ENCODE measurements at places on chromosomes 1 and 21. TPM values are rescaled to one million over a fixed set of nuclear protein-coding genes. Genes with fewer than 3 reads are reported as not detected.

USH2A gene
- total RNA-seq, result not detected

VSIG8 gene
- total RNA-seq, result not detected

IKBKE gene
- total RNA-seq, result 64.9 TPM

KRTAP19-7 gene
- total RNA-seq, result not detected

KMO gene
- total RNA-seq, result not detected

GRCh38 chr1:42148166-42148565, 5.0 kb upstream of the GUCA2B start:
- no peak for DNase-seq
- no peaks in the 10 kb centered on the region for H3K4me1 ChIP-seq
- H3K36me3 ChIP-seq, result no peaks in the 10 kb centered on the region
- H3K27me3 ChIP-seq, result no peaks in the 10 kb centered on the region
- H3K27ac ChIP-seq, result no peak overlapping the region

DNA sequence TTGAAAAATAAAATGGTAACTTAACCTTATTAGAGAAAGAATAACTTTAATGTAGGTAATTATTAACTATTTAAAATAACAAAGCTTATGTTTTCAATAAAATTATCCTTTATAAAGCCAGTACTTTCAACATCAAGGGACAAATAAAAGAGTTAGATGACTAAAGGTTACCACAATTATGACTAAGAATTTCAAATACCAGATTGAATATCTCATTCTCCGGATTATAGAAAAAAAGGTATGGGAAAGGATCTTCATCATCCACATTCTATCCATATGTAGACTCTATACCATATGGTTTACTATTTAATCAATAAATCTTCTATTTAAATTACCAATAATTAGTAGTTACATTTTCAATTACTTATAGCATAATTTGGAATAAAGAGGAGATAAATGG, 62.8 kb downstream of the TOR3A start:
- no peaks in the 10 kb centered on the region for H3K36me3 ChIP-seq
- no peak for DNase-seq
- H3K4me3 ChIP-seq, result no peak overlapping the region
- no peak overlapping the region for H3K27ac ChIP-seq

DNA sequence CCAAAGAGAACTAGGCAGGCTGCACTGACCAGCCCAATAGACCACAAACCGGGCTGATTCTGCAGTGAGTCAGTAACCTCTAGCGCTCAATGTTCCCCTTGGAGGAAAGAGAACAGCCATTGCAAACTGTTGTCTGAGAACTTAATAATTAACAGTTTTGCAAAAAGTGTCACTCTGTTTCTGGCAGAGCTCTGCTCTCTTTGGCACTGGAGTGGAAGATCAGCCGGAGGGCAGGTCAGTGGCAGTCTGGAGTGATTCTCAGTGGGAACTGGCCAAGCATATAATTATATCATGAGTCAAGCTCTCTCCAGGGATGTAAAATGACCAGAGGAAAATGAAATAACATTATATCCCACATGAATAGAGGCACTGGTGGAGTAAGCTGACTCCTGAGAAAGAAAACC, 238.3 kb downstream of the HLX start:
- H3K27ac ChIP-seq, result no peak overlapping the region
- H3K4me1 ChIP-seq, result no peaks in the 10 kb centered on the region
- peaks cover 1% of the 10 kb centered on the region for H3K27me3 ChIP-seq
- H3K4me3 ChIP-seq, result no peak overlapping the region
- no peaks in the 10 kb centered on the region for H3K36me3 ChIP-seq
- DNase-seq, result no peak

DNA sequence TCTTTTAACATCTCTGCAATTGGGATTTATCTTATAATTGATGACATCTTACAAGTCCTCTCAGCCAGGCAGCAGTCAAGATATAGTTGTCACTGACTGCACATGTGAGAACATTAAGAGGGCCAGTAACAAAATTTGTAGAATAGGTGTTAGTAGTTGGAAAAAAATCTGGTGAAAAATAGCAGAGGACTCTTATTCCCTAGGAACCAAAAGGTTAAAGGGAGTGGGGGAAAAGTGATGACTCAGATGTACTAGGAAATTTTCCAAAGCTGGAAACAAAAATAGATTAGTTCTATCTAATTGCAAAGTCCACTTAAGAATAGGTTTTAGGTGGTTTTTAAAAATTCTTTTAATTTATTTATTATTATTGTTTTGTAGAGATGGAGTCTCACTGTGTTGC, 3.6 kb downstream of the NUP210L start:
- H3K36me3 ChIP-seq, result peaks cover 22% of the 10 kb centered on the region
- no peaks in the 10 kb centered on the region for H3K27me3 ChIP-seq
- no peak overlapping the region for H3K4me3 ChIP-seq

DNA sequence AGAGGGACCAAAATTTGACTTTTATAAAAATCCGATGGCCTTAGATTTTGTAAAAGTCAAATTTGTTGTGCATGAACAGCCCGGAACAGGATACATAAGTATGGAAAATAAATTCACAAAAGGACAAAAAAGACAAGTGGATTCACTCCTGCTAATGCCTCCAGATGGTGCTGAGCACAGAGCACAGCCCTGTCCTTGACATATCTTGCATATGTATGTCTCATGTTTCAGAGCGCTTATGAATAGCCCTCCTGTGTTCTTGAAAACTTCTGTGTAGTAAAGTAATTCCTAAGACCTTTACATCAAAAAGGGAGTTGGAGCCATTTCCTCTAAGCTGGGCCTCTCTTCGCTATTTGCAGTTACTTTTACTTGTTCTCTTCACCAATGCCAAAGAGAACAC, 110.7 kb upstream of the RAB3GAP2 start:
- DNase-seq, result no peak
- no peaks in the 10 kb centered on the region for H3K27me3 ChIP-seq
- H3K4me1 ChIP-seq, result no peaks in the 10 kb centered on the region
- no peaks in the 10 kb centered on the region for H3K36me3 ChIP-seq

- no peaks in the 10 kb centered on the region for H3K36me3 ChIP-seq
- H3K27me3 ChIP-seq, result peaks cover 1% of the 10 kb centered on the region
- H3K4me1 ChIP-seq, result no peaks in the 10 kb centered on the region
- no peak for DNase-seq
- H3K4me3 ChIP-seq, result no peak overlapping the region
- no peak overlapping the region for H3K27ac ChIP-seq
These were observed 206.2 kb upstream of the PTBP2 start for GRCh38 chr1:96515430-96515829.

GRCh38 chr1:27672750-27673112, 739 bp upstream of the IFI6 start:
- no peaks in the 10 kb centered on the region for H3K27me3 ChIP-seq
- peak overlapping the region; percentile 94 for H3K4me3 ChIP-seq
- H3K27ac ChIP-seq, result no peak overlapping the region
- H3K36me3 ChIP-seq, result peaks cover 3% of the 10 kb centered on the region
- H3K4me1 ChIP-seq, result peaks cover 35% of the 10 kb centered on the region

GRCh38 chr21:29989634-29990234, 49.9 kb upstream of the GRIK1 start:
- no peak overlapping the region for H3K27ac ChIP-seq
- H3K27me3 ChIP-seq, result no peaks in the 10 kb centered on the region
- no peak overlapping the region for H3K4me3 ChIP-seq
- DNase-seq, result no peak

GRCh38 chr1:72284084-72284347, 1.7 kb upstream of the NEGR1 start:
- H3K4me3 ChIP-seq, result no peak overlapping the region
- H3K27me3 ChIP-seq, result peaks cover 39% of the 10 kb centered on the region
- peaks cover 1% of the 10 kb centered on the region for H3K36me3 ChIP-seq
- H3K27ac ChIP-seq, result no peak overlapping the region
- peaks cover 14% of the 10 kb centered on the region for H3K4me1 ChIP-seq

DNA sequence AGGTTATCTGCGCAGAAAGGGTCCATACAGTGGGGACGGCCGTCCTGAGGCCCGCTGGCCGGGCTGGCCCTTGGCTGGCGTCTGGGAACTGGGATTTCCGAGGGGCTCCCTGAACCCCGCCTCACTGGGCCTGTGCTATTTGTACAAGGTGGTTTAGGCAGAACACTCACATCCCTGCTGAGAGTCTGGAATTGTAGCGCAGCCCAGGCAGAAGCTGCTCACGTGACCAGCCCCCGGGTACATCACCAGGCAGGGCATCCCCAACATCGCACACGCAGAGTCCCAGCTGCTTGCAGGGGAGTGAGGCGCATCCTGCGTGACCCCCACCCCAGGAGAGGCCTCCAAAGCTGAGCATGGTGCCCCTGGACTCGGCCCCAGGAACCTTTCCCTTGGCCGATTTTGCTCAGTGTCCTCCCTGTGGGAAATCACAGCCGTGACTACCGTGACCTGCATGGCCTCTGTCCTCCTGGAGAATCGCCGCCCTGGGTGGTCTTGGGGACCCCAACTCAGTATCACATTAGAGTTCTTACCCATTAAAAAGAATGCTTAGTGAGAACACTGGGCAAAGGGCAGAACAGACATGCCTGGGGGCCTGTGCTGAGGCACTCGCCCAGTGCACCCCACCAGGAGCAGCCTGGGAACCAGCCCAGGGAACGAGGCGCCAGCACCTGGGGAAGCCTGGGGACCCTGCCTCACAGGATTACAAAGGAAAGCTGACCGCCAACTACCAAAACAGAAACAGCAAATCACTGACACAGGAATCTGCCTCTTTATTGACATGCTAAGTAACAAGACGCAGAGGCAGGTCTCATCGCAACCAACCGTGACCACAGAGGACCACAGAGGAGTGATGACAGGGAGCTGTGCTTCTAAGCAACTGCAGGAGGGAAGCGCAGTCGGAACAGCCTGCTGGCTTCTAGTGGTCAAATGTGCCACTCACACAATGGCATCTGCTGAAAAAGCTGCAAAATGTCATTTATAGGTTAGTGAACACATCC, 33.5 kb downstream of the UBE2G2 start:
- peaks cover 22% of the 10 kb centered on the region for H3K36me3 ChIP-seq
- H3K4me3 ChIP-seq, result no peak overlapping the region

GRCh38 chr1:15336866-15337265, 72.8 kb upstream of the EFHD2 start:
- peaks cover 13% of the 10 kb centered on the region for H3K4me1 ChIP-seq
- H3K4me3 ChIP-seq, result no peak overlapping the region
- DNase-seq, result no peak
- peaks cover 27% of the 10 kb centered on the region for H3K27me3 ChIP-seq
- no peak overlapping the region for H3K27ac ChIP-seq

GRCh38 chr1:204335085-204335484, 24.6 kb downstream of the PLEKHA6 start:
- no peak for DNase-seq
- no peak overlapping the region for H3K27ac ChIP-seq
- peaks cover 3% of the 10 kb centered on the region for H3K27me3 ChIP-seq
- no peak overlapping the region for H3K4me3 ChIP-seq
- no peaks in the 10 kb centered on the region for H3K4me1 ChIP-seq

DNA sequence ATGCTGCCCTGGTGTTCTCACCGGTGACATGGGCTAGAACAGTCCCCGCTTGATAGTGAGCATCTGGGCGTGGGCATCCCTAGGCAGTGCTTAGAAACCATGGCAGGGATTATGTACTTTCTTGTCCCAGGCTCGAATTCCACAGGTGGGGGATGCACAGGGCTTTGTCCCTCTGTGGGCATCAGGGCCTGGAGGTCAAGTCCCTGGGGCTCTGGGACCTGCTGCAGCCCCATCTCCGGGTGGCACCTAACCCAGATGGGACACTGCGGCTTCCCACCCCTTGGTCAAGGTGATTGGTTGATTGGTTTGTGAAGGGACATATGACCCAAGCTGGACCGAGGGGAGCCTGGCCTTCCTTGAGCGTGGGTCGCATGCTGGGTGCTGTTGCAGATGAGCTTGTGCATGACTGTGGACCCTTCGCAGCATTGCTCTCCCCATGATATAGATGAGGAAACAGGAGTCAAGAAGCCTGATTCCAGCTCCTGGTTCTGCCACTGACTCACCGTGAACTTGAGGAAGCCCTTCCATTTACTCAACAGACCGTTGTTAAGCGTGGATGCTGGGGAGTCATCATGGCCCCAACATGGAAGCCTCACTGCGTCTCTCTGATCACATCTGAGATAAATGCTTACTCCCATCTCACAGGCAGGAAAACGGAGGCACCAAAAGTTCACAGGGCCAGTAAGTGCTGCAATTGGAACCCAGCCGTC, 64.0 kb upstream of the RUNX3 start:
- peaks cover 14% of the 10 kb centered on the region for H3K36me3 ChIP-seq
- H3K27me3 ChIP-seq, result no peaks in the 10 kb centered on the region
- DNase-seq, result no peak
- no peak overlapping the region for H3K4me3 ChIP-seq

DNA sequence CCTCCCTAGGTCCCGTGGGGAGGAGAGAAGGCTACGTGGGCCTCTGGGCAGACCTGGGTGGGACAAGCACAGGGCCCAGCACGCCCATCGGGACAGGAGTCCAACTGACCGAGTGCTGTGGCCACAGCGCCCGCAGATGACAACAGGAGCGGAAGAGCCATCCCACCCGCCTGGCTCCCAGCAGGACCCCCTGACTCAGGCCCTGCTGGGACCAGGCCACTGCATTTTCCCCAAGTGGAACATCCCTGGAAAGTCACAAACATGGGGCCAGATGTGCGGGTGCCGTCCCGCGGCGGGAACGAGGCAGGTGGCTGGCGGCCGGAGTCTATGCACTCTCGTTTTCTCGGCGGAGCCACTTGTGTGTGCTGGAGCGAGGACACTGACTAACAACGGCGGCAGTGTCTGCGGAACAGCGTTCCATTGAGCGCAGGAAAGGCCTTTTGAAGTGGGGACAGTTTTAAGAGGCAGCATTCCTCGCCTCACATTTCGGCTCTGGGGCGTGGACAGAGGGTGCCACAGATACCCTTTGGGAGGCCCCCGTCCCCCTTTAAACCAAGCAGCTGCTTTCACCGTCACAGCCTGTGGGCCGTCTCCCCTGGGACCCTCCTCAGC, 93.7 kb upstream of the ARHGEF16 start:
- H3K4me3 ChIP-seq, result no peak overlapping the region
- no peaks in the 10 kb centered on the region for H3K4me1 ChIP-seq
- H3K27ac ChIP-seq, result no peak overlapping the region

DNA sequence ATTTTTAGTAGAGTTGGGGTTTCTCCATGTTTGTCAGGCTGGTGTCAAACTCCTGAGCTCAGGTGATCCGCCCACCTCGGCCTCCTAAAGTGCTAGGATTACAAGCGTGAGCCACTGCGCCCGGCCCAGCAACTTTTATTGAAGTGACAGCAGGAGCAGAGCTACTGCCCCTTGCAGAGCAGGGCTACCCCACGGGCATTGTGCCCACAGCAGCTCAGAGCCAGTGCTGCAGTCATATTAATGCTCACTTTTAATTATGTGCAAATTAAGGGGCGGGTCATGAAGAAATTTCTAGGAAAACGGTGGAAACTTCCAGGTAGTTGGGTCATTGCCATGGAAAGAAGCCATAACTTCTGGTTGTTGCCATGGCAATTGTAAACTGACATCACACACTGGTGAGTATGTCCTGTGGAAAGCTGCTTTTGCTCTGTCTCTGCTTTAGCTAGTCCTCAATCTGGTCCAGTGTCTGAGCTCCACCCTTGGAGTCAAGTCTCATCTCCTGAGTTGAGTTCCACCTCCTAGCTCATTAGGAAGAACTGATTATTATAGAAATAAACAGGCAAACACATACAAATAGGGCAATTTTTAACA, 127.3 kb upstream of the ADGRL4 start:
- no peaks in the 10 kb centered on the region for H3K27me3 ChIP-seq
- DNase-seq, result no peak
- H3K36me3 ChIP-seq, result no peaks in the 10 kb centered on the region
- H3K4me3 ChIP-seq, result no peak overlapping the region
- H3K4me1 ChIP-seq, result no peaks in the 10 kb centered on the region
- H3K27ac ChIP-seq, result no peak overlapping the region
